ENCODE measurements at places on chromosomes 7 and 10.

GRCh38 chr7:46134385-46134784, 213.3 kb upstream of the IGFBP3 start:
- no peak for DNase-seq

DNA sequence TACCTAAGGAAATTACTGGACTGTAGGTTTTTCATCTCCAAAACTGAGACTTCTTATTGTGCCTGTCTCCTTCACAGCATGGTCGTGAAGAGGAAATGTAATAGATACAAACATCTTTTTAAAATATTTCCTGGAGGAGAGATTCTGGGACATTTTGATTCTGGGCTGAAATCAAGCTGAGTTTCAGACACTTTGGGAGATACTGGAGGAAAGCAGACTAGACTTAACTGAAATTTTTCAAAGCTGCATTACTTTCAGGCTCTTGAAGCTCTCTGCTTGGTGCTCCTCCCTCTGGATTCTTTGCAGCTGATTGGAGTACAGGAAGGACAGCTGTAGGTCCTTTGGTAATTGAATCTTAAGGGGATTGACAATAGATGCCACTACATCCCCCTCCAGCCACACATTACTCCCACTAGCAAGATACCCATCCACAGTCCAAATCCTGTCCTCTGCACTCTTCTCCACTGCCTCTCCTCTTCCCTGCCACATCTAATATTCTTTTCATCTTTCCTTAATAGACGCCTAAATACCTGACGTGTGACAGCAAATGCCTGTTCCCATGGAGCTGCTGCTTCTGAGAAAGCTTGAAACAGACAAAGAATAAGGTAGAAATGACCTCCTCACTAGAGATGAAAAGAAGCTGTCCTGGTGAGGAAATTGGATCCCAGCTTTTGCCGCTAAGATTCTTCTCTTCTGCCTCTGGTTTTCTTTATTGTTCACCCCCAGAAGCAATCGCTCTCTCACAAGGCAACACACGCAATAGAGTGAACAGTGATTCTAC, 111.5 kb upstream of the PHYHIPL start:
- DNase-seq, result no peak

DNA sequence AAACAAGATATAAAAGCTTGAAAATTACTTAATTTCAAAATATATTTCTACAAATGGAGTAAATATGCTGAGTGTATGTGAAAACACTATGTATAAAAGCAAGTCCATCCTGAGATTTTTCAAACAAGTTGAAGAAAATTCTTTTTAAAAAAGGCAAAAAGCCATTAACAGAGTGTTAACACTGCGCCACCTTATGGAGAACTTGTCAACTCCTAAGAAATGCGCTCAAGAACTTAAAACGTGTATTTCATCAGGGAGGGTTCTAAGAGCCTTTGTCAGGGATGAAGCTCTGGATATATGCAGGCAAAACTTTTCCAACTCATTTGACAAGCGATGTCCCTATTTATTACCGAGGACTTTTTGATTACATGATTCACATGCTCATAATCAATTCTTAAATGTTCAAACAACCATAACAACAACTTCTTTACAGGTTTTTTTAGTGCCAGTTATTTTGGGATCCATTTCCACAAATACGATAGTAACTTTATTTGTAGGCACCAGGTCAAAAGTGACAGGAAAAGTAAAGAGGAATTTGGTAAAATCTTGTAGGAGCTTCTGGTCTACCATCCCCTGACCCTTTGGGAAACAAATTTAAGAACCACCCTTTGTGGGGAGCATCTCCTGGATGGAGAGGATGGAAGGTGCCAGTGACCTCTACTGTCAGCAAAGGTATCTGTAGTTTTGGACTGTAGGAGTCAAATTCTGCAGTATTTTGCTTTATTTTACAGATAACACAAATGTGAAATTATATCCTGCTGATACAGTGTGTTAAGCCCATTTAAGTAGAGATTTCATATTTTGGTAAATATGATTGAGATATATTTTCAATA, 23.2 kb downstream of the CALCR start:
- DNase-seq, result no peak

- DNase-seq, result no peak
Measured at GRCh38 chr7:14104861-14105260, 115.4 kb upstream of the ETV1 start.

GRCh38 chr10:101014230-101014884, 14.7 kb downstream of the LZTS2 start:
- DNase-seq, result peak; percentile 73

DNA sequence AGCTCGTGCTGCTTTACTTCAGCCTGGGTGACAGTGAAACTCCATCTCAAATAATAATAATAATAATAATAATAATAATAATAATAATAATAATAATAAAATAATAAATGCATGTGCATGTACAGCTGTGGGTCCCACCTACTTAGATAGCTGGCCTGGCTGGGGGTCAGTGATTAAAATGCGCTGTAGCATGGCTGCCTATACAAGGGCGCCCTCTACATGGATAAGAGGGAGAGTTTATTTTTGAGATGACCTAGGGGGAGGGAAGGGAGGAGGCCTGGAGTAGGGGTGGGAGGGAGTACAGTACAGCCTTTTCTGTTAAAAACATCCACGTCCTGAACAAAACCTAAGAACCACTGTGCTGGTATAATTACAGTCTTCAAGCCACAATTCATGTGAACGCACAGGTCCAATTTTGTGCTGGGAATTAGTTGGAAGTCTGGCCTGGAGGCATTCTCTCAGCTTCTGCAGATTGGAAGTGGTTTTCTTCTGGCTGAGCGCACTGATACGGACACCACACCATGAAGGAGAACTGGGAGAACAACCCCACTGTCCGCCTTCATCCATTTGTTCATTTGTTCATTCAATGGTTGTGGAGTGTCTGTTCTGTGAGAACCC, 146.5 kb downstream of the TMEM178B start:
- DNase-seq, result no peak

DNA sequence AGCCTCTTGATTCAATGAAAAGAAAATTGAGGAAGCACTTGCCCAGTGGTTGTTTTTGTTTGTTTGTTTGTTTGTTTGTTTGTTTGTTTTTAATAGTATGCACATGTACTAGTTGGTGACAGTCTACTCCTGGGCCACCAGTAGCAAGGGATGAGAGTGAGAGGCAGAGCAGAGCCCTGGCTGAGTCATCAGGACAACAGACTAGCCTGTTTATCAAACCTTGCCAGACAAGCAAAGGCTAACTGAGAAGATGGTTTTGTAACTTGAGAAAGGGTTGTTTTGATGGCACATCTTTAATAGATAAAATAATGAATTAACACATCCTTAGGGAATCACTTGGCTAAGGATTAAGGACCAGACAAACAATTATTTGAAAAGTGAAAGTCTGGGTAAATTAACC, 78.1 kb downstream of the INHBA start:
- DNase-seq, result no peak

GRCh38 chr7:3978839-3979238, 677.8 kb downstream of the SDK1 start:
- DNase-seq, result no peak

GRCh38 chr10:70814126-70814525, 1.6 kb upstream of the SGPL1 start:
- no peak for DNase-seq

DNA sequence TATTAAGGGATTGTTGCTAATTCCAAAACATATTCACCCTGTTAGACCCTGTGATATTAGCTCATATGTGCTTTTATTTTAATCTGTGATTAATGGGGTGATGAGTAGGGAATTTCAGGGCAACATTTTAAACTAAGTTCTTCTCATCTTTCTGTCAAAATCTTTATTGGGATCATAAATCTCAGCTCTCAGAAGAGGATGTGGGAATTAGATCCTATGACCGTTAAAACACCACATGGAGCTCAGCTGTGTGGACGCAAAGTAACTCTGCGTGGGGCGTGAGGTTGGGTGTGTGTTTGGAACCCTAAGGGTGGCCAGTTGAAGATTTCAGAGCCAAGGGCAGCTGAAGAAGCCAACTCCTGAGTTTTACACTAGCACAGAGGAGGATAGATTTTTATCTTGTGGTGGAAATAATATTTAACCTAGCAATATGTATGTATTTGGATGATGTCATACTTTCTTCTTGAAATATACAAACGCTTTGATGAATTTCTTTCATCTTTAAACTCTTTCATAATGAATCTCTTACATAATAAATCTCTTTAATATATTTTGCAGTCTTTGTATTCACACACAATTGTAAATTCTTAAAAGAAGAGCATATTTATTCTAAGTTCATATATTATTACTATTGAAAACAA, 64.4 kb downstream of the EPDR1 start:
- DNase-seq, result no peak

GRCh38 chr10:4775808-4776207, 50.2 kb upstream of the AKR1E2 start:
- no peak for DNase-seq

- no peak for DNase-seq
Measured at GRCh38 chr10:110859206-110859972, 12.3 kb upstream of the PDCD4 start.

- no peak for DNase-seq
Measured at GRCh38 chr7:131489196-131489595, 67.2 kb downstream of the PODXL start.
